ENCODE measurements at places on chromosomes 4 and X.

- no peak for DNase-seq
Observed at GRCh38 chrX:136200466-136200865, 50.7 kb downstream of the MAP7D3 start.

DNA sequence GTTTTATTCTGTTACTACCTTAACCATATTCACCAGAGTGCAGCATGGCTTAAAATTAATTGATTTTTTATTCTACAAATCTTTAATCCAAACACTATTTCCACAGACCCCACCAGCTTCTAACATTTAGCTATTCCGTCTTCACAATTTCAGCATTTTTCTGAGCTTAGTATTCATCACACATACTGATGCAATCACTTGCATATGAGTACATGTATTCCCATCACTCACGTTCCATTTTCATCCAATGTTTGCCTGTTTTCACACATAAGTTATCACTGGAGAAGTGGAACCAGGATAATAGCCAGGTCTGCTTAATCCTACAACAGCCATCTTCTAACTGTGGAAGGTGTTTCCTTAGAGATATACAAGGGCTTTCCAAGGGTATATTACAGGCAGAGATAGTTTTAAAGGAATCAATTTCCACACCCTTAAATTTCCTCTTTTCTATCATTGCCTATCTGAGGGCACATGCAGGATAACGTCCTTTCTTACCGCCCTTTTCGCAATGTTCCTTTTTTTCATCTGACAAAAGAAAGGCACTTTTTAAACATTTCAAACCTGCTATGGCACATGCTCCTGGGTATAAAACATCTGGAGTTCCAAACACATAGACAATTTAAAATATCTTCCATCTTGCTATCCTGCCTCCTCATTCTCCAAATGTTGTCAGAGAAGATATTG lies 115.8 kb downstream of the CORIN start:
- no peak for DNase-seq

DNA sequence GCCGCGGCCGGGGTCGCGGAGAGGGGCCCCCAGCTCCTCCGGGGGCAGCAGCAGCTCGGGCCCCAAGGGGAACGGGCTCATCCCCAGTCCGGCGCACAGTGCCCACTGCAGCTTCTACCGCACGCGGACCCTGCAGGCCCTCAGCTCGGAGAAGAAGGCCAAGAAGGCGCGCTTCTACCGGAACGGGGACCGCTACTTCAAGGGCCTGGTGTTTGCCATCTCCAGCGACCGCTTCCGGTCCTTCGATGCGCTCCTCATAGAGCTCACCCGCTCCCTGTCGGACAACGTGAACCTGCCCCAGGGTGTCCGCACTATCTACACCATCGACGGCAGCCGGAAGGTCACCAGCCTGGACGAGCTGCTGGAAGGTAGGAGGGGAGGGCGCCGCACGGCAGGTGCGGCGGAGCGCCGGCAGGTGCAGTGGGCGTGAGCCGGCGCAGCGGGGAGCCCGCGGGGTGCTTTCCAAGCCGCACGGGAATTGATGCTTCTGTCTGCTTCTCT lies 886 bp downstream of the DCLK2 start:
- no peak for DNase-seq

DNA sequence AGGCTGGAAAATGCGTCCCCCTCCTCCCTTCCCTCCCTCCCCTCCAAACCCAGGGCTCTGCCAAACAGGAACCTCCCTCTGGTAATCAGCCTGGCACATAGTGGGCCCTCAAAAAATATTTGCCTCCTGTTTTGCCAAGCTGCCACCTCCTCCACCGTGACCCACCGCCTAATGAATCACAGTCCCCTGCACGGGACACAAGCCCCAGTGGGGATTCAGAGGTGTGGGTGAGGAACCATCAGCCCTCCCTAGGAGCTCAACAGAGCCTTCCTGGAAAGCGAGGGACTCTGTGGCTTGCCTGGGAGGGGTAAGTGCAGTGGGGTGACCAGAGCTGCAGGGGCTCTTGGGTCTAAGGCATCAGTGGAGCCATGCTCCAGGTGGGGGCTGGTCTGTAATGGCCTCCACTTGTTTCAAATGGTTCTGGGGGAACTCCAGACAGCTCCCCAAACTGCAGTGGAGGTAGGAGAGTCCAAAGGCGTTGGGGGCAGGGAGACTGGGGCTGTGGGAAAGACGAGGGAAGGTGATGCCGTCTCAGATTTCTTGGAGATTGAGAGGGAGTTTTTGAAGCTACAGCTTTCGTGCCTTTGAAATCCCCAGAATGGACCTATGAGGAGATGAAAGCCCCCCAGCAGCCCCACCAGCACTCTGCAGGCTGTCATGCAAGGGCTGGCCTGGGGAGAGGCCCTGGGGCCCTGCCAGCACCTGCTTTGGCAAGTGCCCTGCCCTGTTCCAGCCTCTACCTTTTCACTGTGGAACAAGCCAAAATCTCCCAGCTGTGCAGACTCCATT lies 1.0 kb upstream of the PPP2R2C start:
- no peak for DNase-seq

DNA sequence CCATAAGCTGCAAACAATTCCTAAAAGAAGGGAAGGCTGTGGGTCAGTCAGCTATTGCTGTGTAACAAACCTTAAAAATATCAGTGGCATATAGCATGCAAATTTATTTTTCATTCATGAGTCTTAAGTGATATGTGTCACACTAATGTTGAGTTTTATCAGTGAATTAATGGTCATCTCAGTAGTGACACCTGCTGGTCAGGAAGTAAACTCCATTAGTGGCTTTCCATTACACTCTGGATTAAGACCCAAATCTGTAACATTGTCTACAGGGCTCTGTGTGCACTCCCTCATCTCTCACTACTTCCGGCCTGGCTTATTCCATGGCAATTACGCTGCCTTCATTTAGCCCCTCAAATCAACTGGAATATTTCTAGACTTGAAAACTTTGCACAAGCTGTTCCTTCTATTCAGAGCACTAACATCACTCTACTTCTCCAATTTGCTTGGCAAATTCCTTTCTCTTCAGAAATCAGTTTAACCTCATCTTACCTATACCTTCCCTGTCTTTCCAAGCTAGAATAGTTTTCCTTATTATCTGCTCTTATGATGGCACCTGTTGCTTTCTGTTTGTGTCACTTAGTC lies 217.3 kb upstream of the TAPT1 start:
- DNase-seq = no peak

- no peak for DNase-seq
Observed at GRCh38 chr4:36164900-36165630, 79.2 kb downstream of the ARAP2 start.

- no peak for DNase-seq
Observed at GRCh38 chr4:183430317-183430993, 14.0 kb upstream of the CDKN2AIP start.

DNA sequence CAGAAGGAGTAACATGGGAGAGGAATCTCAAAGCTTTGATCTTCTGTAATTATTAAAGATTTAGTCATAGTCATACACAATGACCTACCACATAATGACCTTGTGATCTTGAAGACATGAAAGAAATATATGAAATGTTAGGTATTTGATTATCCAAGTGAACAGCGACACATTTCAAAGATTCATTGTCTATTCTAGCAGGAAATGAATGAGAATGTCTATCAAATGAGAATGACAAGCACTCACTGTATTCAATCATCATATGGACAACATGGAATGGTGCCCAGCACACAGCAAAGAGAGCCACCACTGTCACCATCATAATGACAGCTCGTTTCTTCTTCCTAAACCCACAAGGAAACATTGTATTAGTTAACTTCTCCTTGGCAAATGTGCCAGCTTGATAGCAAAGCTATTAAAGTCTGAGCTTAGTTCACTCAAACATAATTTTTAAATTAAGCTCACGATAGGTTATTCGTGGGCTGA lies 50.6 kb downstream of the QRFPR start:
- no peak for DNase-seq

DNA sequence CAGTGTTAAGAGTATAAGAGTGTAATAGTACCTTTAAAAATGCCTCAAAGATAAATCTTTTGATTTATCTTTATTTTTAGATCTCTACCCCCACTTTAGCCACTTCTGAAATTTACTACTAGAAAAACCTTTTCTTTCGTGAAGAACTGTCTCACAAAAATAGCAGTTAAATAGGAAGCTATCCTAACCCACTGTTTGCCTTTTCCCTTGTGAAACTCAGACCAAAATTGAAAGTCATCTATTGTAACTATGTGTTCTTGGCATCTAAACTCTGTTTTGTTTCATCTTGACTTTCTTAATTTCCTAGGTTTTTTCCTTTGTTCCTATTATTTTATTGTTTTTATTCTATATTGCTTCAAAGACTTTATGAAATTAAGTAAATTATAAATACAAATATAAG lies 7.8 kb upstream of the TMEM144 start:
- DNase-seq = no peak

- DNase-seq = no peak
Observed at GRCh38 chr4:47624031-47624441, 139.0 kb downstream of the ATP10D start.

DNA sequence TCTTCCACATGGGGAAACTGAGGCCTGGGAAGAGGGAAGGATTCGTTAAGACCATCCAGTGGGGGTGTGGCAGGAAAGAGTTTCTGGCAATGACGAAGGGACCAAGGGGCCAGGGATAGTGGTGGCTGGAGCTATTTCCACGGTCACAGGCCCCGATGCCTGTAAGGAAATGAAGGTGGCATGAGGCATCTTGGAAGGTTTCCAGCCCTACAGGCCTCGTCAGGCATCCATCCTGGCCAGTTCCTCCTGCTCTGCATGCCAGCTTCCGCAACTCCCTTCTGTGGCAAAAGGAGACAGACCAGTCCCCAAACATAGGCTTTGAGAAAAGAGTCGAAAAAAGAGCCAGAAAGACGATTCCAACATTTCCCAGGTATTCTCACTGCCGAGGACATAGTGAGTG lies 9.2 kb upstream of the C4orf50 start:
- DNase-seq = no peak

DNA sequence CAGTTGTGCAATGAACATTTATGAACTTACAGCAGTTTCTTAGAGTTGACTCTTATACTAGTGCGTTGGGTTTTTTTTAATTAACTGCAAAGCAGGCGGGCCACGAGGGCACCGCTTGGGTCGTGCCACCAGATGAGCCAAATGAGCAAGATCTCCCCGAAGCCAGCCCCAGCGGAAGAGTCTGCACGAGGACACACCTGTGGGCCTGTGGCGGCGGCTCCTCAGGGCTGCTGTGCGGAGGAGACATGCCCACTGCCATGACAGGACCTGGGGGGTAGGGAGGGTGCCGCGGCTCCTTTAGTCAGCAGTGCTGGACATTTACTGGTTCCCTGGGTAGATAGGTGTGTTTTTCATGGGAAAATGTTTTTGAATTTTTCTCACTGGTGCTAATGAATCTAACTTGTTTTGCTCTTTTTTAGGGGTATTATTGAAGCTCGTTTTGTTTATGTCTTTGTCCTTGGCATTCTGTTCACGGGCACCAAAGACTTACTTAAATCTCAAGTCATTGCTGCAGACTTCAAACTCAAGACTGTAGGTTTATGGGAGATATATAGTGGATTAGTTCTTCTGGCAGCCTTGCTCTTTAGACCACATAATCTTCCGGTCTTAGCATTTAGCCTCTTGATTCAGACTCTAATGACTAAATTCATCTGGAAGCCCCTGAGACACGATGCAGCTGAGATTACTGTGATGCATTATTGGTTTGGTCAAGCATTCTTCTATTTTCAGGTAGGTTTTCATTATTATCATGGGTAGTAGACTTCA lies 31.2 kb downstream of the PIGG start:
- DNase-seq = no peak

DNA sequence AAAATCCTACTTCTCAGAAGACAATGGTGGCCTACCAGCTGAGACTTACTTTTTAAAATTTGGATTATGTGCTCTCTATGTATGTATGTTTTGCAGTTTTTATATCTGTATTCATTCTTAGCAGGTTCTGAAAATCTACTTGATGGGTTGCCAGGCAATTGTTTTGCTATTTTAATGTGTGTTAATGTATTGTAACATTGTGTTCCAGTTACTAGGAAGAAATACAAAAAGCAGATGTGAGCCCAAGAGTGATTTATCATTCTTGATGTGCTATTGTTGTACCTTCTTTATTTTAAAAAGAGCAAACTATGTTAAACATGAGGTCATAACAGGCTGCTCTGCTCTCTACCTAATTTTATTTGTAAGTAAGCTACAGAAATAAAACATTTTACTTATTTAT lies 81.9 kb downstream of the REPS2 start:
- DNase-seq = no peak

DNA sequence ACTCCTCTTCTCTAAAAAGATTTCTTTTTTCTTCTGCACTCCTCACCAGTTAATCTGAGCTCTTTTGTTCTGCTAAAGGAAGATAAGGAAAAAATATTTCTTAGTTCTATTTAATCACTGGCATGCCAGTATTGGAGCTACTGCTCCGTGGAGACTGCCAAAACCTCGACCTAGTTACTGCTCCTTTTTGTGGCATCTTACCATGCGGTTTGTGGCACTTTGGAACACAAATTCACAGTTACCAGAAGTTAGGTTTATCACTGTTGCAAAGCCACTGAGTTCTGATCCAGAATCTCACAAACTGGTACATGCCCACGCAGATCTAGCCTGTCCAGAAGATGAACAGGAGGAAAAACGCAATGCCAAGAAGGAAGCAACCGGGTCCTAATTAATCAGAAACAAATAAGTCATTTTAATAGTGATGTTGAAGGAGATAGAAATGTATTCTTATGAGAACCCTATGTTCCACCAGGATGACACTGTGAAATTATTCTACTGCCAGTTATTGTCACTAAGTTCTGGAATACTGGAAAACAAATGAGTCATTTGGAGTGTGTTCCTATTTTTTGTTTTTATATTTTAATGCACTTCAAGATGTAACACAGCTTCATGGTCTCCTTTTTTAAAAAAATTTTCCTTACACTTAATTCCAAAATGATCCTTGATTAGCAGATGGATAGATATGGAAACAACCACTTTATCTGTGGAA lies 106.7 kb upstream of the GK2 start:
- DNase-seq = no peak

GRCh38 chrX:66016905-66017658 lies 22.8 kb downstream of the VSIG4 start:
- DNase-seq = no peak
